HAP-1 (cell line): ENCODE measurements at places on chromosomes 11 and 22.

- no peak for DNase-seq
Observed at GRCh38 chr11:90770007-90770406, 547.2 kb upstream of the CHORDC1 start.

DNA sequence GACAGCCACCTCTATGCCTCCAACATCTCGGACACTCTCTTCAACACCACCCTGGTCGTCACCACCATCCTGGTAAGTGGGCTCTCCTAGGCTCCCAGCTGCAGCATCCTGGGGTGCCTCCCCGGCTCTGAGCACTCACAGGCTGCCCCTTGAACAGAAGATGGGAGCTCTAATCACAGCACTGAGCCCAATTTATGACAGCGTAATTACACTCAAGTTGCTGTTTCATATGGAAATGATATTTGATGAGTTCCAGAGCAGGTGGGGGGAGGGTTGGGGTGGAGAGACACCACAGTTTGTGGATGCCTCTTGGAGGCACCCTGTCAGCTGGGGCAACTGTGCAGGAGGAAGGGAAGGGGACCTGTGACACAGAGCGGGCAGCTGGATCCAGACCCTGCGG is 125.3 kb upstream of the TBCEL start:
- no peak for DNase-seq

DNA sequence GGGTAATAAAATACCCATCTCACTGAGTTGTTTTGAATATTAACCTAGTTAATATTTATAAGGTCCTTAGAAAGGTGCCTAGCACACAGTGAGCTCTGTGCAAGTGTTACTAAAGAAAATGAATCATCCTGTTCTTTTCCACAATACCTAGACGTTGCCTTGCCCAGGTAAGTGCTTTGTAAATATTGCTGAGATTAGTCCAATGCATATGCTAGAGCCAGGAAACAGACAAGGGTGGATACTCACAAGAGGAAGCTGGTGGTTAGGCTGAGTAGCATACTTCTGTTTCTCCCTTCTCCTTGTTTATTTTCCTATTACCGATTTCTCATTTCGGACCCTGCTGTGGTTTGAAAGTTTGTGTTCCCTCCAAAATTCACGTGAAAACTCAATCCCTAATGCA is 58.1 kb upstream of the BARX2 start:
- no peak for DNase-seq

GRCh38 chr22:20060700-20061480 is 19.2 kb upstream of the DGCR8 start:
- no peak for DNase-seq

GRCh38 chr22:41237036-41237706 is 3.6 kb downstream of the CHADL start:
- no peak for DNase-seq
